ENCODE measurements at places on chromosomes 13 and 19.

DNA sequence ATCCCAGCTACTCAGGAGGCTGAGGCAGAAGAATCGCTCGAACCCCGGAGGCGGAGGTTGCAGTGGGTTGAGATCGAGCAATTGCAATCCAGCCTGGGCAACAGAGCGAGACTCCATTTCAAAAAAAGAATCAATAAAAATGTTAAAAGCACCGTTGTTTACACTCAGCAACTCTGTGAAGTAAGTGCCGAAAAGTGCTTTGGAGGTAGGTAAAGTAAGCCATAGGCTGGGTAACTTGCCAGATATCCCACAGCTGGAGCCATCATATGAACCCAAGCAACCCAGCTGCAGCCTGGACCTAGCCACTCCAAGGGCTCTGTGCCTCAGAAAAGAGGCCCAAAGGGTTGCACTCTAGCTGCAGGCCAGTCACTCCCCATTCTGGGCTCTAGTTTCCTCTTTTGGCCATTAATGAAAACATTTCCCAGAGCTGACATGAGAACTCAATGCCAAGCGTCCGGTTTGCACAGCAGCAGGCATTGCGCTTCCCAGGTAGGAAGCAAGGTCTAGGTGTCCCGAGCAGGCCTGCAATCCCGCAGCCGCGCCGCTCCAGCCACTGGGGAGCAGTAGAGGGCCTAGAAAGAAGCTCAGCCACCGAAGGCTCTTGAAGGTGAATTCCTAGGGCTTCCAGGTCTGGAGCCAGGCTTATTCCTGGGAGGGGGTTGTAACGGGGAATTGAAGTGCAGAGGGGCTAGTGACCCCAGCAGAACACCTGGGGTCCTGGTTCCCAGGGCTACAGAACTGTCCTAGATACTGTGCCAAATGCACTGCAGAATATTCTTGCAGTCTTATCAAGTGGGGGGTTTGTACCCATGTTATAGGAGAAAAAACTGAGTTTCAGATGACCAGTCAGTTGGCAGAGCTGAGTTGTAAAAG, 4.1 kb upstream of the CD79A start:
- no peak for DNase-seq

GRCh38 chr19:11356676-11357550, 1.7 kb downstream of the PLPPR2 start:
- no peak for DNase-seq

DNA sequence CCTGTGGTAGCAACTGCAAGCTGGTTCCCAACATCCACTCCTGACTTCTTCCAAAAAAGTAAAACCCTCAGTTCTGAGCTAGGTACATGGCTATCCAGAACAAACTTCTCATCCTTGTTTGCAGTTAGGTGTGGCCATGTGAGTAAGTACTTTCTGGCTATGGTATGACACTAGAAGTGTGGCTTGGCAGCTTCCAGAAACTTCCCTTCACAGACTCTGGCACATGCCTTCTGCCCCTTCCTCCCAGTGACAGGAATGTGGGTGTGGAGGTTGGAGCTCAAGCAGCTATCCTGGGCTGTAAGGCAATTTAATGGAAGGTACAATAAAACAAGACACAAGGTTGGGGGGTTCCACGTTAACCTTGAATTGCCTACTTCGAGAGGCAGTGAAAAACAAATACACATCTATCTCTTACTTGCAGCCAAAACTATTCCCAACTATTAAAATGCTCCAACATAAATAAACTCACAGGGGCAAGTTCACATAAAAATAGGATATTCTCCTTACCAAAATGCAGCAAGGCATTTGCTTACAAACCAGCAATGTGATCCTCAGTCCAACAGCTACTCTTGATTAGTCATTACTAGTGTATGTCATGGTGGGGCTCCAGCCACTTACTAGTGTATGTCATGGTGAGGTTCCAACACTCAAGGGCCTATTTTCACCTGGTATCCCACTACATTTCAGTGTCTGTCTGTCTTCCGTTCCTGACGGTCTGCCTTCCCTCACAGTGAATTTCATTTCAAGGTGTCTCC, 3.1 kb downstream of the SMG9 start:
- DNase-seq: no peak

- no peak for DNase-seq
Measured at GRCh38 chr13:99689955-99690354, 188.7 kb downstream of the TM9SF2 start.

DNA sequence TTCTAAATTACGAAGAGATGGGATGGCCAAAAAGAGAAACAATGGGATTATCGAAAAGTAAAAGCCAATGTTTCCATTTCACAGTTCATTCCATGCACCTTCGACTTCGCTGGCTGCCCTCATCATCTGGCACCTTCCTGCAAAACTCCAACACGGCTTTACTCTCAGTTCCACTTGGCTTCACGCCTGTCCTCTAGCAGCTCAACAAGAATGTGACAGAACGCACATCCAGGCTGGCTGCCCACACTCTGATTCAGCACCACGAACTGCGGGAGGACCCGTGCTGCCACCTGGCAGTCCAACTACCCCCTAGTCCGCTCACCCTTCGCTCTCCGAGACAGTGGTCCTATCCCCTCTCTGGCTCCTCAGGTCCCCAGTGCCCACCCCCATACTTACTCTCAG, 11.7 kb downstream of the ATP7B start:
- DNase-seq: no peak

DNA sequence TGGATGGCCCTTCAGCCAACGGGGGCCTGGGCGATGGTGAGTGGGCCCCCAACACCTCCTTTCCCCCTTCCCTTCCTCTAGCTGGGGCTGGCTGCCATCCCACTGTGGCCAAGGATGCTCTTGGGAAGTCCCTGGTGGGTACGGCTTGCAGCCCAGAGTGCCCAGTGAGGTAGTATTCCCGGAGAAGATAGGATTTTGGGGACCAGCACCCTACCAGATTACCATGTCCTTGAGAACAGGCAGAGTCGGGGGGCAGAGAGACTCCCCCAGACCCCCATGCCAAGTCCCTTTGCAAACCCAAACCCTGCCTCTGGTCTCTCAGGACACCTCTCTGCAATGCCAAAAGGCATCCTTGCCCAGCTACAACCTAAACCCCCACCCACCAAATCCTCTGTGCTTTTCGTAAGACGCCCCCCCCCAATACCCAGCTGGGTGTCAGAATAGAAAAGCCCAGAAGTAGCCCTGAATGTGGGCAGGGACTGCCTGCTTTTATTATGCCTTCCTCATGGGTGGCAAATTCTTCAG, 1.7 kb downstream of the HIF3A start:
- DNase-seq: no peak

DNA sequence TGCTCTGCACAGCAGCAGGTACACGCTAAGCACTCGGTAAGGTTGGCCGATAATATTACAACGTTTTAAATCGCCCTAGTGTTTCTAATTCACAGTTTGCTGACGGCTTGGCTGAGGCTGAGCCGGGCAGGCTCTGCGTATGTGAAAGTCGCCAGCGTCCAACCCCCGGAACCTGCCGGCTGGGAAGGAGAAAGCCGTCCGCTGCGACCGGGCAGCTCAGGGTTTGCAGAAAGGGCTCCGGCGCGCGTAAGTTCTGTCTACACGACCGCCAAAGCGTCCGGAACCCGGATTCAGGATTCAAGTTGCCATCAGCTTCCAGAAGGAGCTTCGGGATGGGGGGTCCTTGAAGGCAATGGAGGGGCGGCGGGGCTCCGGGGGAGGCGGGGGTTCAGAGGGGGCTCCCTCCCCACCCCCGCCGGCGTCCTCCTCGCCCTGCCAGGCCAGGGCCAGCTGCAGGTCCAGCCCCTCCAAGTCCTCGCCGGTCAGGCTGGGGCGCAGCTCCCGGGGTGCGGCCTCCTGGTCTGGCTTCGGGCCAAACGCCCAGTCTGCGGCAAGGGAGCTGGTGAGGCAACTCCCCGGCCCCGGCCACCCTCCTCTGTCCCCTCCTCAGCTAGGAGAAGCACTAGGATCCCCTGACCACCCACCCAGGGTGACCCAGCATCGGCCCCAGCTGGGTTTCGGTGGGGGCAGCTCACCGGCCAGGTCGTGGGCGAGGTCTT, 575 bp downstream of the SMIM44 start:
- DNase-seq: no peak

DNA sequence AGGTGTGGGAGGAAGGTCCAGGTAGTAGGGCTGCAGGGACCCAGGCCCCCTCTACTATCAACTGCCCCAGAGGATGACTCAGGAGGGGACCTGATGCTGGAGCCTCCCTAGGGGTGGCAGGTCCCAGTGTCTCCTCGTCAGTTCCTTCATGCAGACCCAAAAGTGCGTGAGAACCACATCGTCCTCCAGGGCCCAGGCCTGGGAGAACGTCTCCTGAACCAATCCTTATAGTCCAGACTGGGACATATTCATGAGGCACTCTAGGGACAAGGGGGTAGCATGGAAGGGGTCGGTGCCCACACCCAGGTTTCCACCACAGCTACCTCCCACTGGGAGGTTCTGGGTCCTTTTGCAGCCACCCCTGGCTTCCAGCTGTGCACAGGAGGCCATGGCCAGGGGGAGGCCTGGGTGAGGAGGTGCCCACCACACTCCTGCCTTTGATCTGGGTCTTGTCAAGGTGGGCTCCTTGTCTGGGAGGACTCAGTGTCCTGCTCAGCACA, 38.0 kb upstream of the TPM4 start:
- no peak for DNase-seq

- DNase-seq: no peak
Measured at GRCh38 chr19:18672044-18672451, 11.4 kb upstream of the CRTC1 start.

DNA sequence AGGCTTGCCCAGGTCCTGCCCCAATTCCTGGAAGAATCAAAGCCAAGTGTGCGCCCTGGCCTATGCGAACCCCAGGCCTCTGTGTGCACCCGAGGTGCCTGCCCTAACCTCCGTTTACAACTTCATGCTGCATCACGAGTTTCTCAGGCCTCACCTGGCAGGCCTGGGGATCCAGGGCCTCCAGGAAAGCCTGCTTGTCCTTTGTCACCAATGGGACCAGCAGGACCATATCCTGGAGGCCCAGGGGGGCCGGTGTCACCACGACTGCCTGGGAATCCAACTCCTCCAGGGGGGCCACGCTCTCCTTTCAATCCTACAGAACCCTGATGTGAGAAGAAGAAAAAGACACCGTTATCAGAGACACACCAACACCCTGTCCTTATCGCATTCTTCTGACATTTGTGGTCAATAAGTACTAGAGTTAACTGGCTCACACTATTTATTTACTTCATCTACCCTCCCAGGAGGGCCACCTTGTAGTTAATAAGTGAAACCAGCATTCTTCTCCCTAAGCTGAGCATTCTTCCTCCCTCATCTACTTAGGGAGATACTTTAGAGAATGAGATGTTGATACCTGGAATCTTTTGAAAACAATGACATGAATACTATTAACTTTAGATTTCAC, 120.6 kb downstream of the COL4A1 start:
- DNase-seq: no peak

Data from glomerular endothelial cell (primary cell).